Mucosa of descending colon (tissue), 3 donors: ENCODE measurements at places on chromosomes 1 and 21. TPM values are rescaled to one million over a fixed set of nuclear protein-coding genes. Genes with fewer than 3 reads are reported as not detected.

GRCh38 chr1:43309405-43310025 lies 8.7 kb downstream of the TIE1 start:
- no peak for DNase-seq

Gene KCNK2
- 0.43 TPM for total RNA-seq

DNA sequence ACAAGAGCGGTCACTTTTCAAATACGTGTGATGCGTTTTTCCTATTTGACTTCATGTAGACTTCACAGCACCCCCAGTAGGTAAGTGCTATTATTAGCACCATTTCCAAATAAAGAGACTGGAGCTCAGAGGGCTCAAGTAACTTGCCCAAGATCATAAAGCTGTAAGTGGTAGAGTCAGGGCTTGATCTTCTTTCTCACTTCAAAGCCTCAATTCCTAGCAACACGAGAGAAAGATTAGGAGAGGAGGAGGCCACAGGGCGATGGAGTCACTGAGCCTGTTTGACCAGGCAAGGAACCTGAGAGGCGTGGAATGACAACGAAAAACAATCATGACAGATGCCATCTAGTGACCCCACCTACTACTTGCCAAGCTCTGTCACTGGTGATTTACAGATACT lies 181.0 kb downstream of the FOXD2 start:
- no peak for DNase-seq

GRCh38 chr21:38811257-38811656 lies 5.5 kb downstream of the ETS2 start:
- no peak for DNase-seq

- DNase-seq, result no peak
Observed at GRCh38 chr1:164780111-164780812, 221.3 kb downstream of the PBX1 start.
